ENCODE measurements at places on chromosomes 12 and 14.

- DNase-seq: no peak
Observed at GRCh38 chr12:52865090-52865944, 16.5 kb upstream of the KRT78 start.

DNA sequence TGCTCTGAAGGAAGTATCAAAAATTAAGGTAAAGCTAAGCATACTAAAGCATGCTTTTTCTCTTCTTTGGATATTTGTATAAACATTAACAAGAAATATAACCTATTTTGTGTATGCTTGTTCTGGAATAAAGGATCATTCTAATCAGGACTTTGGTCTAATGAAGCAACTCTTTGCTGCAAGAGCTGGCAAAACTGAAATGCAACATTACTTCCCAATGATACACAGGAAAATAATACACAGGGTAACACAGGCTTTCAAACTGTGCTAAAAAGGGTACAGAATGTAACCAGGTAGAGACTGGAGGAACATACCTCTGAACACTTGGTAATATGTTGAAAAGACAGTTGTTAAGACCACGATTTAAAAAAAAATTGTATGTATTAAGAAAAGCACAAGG, 222.5 kb upstream of the DIO2 start:
- DNase-seq: no peak

GRCh38 chr14:38074754-38075153, 132.9 kb upstream of the SSTR1 start:
- no peak for DNase-seq

DNA sequence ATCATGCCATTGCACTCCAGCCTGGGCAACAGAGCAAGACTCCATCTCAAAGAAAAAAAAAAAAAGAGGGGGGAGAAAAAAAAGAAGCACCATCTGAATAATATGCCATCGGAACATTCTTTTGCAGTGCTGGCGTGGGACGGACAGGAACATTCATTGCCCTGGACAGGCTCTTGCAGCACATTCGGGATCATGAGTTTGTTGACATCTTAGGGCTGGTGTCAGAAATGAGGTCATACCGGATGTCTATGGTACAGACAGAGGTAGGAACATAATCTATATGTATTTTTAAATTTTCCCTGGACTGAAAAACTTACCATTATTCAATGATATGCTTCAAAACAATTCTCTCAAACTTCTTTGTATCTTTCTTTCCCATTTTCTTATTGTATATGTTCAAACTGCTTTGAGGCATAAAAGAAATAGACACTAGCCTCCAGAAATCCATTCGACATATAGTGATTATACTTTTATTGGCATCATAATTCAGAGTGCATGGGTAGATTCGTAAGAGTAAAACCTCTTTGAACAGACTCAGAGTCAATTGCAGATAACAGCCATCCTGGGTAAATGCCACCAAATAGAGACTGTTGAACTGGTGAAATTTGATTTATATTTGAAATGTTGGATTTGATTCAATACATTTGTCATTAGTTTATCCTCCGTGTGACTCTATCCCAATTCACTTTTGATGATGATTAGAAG, 199.7 kb downstream of the EPS8 start:
- DNase-seq: no peak

- DNase-seq: no peak
Observed at GRCh38 chr12:50032854-50033581, 7.7 kb upstream of the RACGAP1 start.

Measured in HS-5 (cell line).